Adrenal gland (tissue), 19 donors: ENCODE measurements at places on chromosomes 4 and X.

GRCh38 chr4:46886711-46887110 lies 22.3 kb downstream of the COX7B2 start:
- DNase-seq = no peak

DNA sequence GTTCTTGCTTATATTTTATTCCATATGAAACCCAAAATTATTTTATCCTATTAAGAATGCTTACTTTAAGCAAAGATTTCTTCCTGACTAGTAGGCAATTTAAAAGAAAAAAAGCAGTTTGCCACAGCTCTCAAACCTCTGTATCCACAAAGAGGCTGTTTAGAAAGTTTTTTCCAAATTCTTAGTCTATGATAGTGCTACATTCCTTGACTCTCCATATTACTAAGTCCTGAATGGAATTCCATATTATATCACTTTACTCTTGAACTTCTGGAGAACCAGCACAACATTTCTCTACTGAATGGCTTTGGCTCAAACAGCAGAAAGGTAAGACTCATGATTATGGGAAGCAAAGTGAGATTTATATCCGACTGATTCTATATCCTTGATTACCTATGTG lies 8.3 kb downstream of the SLC10A6 start:
- no peak for DNase-seq

DNA sequence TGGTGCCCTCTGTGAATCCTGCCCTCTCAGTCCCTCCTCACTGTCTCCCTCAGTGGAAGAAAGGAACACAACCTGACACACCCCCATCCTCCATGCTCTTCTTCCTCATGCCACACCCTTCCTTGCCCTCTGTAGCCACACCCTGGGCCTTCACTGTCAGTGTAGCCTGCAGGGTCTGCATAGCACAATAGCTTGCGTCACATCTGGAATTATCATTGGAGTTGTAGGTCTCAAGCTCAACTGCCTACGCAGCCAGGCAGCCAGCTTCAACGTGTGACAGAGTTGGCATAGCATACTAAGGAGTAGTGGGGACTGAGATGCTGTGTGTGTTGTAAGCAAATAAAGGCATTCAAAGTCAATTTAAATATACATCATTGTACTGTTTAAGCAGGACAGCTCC lies 113.5 kb upstream of the SCML1 start:
- DNase-seq = no peak

- DNase-seq = no peak
Measured at GRCh38 chr4:112127048-112127637, 18.1 kb upstream of the FAM241A start.

DNA sequence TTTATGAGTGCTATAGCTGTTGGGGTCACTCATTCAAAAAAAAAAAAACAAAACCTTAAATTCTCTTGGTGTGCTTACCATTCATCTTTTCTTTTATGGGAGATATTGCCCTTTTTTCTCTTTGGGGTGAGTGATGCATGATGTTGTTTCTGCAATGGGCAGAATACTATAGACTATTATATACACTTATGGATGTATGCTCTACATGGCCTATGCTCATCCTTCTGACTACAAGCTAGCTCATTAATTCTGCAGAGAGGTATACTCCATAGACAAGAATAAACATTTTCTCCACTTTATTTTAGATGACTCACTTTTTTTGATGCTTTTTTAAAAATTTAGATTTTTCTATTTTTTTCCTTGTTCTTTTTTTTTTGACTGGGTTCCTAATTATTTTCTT lies 160.3 kb upstream of the ANK2 start:
- no peak for DNase-seq

DNA sequence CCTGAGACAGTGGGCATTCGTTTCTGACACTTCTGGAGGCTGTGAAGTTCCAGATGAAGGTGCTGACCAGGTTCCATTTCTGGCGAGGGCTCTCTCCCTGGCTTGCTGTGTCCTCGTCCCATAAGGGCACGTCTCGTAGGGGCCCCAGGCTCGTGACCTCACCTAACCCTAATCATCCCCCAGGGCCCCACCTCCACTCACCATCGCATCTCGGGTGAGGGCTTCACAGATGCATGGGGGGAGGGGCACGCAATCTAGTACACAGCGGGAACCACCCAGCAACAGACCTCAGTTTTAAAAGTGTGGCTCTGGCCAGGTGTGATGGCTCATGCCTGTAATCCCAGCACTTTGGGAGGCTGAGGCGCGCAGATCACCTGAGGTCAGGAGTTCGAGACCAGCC lies 22.1 kb downstream of the PDE6B start:
- no peak for DNase-seq
